NK-92 treated with Interleukin-12 subunit alpha and Interleukin-12 subunit beta, amount 100 ng/mL, for 24 hours (cell line): ENCODE measurements at places on chromosomes 3 and 15.

DNA sequence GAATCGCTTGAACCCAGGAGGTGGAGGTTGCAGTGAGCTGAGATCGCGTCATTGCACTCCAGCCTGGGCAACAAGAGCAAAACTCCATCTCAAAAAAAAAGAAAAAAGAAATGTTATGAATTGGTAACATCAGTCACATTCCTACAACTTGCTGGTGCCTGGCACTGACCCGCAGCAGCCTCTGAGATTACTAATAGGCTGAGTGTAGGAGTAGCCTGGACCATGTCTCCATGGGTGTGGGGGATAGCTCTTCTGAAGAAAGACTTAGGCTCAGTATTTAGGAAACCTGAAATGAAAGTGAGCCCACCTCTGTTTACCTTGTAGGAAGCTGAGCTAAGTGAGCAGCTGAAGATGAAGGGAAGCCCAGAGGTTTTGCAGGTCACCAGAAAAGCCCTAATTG is 148.3 kb downstream of the LRRC28 start:
- DNase-seq = no peak

DNA sequence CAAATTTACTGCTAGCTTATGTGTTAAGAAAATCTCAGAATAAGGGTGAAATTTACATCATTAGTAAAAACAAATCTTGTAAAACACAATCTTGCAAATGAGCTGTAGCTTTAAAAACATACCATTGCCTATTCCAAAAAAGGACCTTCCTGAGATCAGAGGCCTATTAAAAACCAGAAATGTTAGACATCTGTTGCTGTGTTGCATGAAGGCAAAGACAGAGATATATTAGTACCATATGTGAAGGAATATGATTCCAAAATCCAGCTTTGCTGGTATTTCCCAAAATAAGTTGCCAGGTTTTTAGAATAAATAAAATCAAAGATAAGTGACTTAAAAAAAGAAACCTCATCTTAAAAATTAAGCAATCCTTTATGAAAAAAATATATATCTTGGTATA is 504.1 kb upstream of the CDIN1 start:
- DNase-seq = no peak

- no peak for DNase-seq
Observed at GRCh38 chr3:123739754-123740153, 144.4 kb downstream of the MYLK start.

DNA sequence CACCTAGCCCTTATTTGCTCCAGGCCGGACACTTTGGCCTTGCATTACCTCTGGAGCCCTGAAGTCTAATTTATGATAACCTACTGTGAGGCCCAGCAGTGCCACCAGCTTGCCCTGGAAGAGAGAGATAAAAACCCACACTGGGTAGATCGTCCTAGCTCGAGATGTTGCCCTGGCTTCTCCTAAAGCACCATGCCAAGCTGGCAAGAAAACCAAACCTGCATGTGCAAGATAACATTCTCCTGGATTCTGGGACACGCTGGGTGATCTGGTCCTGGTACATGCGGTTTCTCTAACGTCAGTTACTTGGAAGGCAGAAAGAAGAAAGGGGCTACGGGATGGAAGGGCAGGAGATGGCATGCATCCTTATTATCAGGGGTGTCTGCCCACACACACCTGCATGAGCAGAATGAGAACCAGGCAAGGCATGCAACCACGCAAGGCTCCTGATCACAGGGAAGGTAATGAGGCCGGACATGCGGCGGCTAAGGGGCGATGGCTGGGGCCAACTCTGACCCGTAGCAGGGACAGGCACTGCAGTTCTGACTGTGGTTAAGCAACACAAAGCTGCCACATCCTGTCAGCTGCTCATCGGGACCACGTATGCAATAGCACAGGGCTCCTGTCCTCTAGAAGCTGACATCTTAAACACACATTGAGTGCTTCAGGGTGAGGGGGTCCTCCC is 73.0 kb downstream of the OXNAD1 start:
- peak; percentile 55 for DNase-seq

- no peak for DNase-seq
Observed at GRCh38 chr15:81038975-81039607, 38.4 kb downstream of the TLNRD1 start.

DNA sequence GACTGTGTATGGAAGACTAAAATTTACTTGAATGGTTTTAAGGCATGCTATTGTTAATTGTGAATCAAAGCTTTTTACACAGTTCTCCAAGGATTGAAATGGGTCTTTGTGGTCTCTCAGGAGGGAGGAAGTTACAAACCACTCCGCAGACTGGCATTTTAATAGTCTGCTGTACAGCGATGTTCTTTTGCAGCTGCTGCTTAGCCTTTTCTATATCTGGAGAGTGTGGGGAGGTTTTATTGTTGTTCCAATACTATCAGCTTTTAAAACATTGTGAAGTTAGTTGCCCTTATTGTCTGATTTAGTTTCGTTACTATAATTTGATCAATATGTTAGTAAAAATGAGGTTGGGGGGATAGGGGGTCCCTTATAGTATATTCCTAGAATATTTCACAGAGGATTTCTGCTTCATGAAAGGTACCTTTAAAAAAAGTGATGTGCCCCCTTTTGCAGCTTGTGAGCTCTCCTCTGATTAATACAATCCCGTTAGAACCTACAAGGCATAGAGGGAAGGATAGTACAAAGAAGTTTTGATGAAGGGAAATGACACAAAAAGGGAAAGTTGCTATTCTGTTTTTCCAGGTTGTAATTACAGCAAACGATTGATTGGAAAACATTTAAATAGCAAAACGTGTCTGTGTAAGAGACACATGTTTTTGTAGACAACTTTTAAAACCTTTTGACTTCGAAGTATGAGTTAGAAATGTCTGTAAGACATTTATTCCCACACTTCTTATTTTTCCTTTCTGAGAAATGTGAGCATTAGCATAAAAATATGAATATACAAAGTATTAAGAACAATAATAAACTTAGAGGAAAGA is 158.3 kb upstream of the CGNL1 start:
- no peak for DNase-seq

DNA sequence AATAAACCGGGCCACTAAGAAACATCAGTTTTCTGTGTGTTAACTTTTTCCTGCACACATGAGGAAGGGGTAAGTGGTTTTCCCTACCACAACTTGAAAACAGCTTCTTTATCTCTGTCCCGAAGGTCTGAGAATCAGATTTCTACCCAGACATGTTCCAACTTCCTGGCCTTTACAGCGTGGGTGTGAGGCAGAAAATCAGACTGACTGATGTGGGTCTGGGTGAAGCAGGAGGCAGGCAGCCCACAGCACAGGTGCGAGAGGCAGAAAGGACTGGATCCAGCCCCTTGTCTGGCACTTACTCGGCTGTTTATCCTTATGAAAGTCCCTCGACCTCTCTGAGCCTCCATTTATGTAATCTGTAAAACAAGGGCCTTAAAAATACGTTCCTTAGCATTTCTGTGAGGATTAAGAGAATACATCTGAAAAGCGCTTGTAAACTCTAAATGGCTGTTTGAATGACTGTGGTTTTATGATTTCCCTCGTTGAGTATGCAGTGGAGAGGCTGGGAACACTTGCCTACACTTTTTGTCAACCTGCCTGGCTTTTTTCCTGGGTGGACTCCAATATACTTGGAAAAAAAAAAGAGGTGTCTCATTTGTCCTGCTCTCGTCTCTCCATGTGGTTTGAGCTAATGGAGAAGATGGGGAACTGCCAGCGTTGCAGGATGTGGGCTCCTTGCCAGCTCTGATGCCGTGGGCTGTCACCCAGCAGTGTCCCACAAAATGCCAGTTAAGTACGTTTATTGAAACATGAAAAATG is 3.1 kb downstream of the AGBL1 start:
- no peak for DNase-seq

- no peak for DNase-seq
Observed at GRCh38 chr15:98402486-98402885, 245.9 kb upstream of the IGF1R start.

- DNase-seq = no peak
Observed at GRCh38 chr3:25453619-25454004, 25.5 kb downstream of the RARB start.

GRCh38 chr3:194306771-194307640 is 44.1 kb downstream of the CPN2 start:
- no peak for DNase-seq

DNA sequence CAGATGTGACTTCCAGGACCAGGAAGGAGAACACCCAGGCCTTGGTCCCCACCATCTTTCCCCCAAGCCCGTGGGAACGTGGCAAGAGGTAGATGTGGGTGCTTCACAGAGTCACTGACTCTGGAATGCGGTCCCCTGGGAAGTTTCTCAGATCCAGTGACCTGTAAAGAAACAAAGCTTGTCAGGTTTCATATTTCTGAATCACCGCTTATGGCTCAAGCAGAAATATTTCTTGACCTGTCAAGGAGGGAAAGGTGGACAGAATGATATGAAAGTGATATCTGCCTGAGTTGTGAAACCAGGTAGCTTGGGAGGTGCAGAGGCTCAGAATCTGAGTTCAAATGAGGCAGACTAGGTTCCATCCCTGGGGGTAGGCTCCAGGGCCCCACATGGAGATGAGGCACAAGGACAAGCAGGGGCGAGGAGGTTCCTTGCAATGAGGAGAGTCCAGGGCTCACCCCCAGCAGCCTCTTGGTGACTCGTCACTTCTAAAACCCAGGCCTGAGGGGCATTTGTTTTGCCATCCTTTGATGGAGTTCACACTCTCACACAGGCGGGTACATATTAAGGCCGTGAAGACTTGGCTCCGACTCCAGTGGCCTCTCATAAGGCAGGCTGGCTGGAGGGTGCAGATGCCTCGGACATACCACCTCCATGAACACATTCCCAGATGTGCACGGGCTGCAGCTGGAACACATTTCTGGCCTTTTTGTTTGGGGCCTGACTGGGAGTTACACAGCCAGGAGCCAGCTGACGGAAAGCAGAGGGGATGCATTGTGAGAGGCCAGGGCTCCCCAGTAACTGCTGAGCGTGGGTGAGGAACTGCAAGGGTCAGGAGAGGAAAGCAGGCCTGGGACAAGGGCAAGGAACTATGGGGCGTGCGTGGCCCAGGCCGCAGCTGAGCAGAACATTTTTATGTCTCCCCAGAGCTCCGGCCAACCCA is 1.3 kb downstream of the CILP start:
- DNase-seq = no peak
